ENCODE measurements at places on chromosomes 5 and 9.

- no peak for DNase-seq
Measured at GRCh38 chr9:77872863-77873262, 158.7 kb downstream of the GNAQ start.

- DNase-seq = no peak
Measured at GRCh38 chr5:94693845-94694370, 75.4 kb downstream of the SLF1 start.

- DNase-seq = no peak
Measured at GRCh38 chr5:53431665-53432064, 48.8 kb upstream of the FST start.

GRCh38 chr9:7342736-7343135, 456.8 kb downstream of the DMAC1 start:
- no peak for DNase-seq

DNA sequence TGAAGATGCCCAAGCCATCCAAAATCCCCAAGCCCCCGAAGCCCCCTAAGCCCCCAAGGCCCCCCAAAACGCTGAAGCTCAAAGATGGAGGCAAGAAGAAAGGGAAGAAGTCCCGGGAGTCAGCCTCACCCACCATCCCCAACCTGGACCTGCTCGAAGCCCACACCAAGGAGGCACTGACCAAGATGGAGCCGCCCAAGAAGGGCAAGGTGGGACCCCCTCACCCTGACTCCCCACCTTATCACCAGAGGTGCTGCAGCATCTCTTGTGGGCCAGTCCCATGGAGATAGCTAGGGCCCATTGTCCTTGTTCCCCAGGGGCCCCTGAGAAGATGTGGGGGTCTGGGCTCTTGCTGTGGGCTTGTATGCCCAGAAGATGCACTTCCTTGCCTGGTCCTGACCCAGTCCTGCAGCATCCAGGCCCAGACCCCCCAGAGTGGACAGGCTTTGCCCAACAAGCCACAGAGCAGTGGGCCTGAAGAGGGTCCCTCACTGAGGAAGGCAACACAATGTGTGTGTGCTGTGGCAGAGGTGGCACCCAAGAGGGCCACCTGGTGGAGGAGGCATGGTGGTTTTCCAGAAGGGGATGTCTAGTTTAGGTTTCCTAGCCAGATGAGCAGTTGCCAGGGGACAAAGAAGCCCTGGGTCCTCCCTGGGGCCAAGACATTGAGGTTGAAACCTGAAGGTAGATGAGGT, 84.1 kb downstream of the PHF2 start:
- DNase-seq = no peak

- no peak for DNase-seq
Measured at GRCh38 chr5:124342027-124342471, 404.4 kb downstream of the ZNF608 start.

GRCh38 chr5:120160124-120160895, 303.8 kb upstream of the PRR16 start:
- no peak for DNase-seq

GRCh38 chr9:115671236-115671962, 482.2 kb upstream of the PAPPA start:
- DNase-seq = no peak

GRCh38 chr9:14250794-14251153, 63.2 kb downstream of the NFIB start:
- DNase-seq = no peak

DNA sequence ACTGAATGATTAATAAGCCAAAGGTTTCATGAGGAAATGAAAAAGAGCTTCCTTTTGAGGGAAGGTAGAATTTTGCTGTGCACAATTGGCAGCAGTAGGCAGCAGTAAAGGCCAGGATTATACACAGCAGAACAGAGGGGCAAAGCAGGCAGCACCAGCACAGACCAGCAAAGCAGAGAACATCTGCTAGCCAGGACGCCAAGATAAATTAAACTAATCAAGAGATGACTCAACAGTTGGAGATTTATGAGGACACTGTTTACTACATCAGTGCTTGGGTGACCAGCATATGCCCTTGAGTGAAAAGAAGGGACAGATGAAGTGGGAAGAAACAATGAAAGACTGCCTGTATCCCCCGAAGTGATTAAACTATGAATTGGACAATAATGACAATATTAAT, 871.4 kb upstream of the CDH10 start:
- DNase-seq = no peak

GRCh38 chr9:124248066-124248465, 9.7 kb upstream of the NEK6 start:
- DNase-seq = peak; percentile 47

All from hematopoietic multipotent progenitor cell treated with erythropoietin and hydrocortisone succinate and interleukin-3 and kit ligand, for 6 days (in vitro differentiated cells).